ENCODE measurements at places on chromosomes 2 and 18.

DNA sequence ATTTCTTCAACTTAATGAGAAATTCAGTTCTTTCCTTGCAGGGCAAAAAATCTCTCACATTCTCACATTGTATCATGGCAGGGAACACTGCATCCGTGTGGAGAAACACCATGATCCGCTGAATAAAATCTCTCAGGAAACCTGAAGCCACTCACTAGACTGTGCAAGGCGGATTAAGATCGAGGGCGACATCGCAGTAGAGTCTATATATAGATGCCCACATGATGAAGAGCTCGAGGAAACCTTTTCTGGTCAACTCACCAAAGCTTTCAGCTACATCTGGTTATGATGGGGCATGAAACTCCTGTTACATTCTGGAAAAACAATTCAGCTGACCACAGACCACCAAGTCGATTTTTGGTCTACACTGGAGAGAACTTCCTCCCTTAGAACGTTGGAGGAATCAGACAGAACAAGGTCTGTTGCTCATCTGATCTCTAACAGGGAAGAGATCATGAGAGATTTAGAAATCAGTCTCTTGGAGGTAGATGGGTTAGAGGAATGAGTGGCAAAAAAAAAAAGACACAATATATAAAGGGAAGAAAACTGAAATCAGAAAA lies 162.9 kb upstream of the ZNF516 start:
- DNase-seq: no peak

DNA sequence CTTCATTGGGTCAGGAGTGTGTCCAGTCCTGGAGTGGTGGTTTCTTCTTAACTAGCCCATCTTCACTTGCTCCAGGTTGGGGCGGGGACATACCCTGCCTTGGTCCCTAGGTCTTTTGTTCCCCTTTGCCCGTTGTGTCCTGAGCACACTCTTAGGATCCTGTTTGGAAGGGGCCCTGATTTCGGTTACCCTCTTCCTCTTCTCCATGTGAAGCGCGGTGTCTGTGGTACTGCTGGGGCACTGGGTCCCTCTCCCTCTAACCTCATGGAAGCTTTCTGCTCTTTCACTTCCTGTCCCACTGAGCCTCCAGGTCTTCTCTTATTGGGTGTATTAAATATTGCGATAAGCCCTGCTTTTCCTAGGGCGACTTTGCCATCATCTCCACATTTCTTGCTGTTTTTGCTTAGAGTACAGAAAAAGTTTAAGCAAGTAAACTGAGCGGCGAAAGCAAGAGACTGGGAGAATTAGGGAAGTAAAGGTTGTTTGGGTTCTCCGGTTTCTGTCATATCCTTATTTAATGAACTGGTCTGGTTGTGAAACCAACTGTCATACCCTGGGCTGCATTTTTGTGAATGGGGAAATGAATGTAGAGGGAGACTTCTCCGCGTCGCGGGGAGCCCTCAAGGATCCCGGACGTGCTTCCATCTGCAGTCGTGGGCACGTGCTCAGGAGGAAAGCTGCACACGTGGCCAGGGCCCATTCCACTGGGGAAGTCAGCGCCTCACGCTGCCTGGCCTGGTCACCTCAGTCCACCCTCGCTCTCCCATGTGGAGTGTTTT lies 73.8 kb upstream of the B3GNT7 start:
- no peak for DNase-seq

DNA sequence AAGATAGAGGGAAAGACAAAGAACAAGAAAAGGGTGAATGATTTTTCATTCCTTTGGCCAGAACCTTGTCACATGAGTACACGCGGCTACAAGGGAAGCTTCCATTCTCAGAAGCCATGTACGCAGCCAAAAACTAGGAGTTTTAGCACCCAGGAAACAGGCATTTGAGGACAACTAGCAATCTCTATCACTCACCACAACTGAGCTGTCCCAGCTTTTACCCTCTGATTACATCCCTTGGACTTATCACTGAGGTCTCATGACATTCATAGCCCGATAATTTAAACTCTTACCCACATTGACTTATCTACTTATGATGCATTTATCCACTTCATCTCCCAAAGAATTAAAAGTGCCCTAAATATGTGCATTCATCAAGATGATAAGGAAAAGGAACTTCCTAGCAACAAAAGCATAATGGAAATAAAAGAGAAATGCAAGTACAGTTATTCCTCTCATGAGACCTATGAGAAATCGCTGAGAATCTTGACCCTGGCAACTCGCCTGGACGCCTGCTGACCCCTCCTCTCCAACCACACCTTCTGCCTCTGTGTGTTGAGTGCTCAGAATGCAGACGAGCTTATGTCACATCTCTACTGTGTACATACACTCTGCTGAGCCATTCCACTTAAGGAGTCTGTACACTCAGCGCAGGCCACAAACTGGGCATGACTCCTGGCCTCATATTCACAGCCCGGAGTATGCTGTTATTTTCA lies 28.7 kb upstream of the MFSD6 start:
- no peak for DNase-seq

DNA sequence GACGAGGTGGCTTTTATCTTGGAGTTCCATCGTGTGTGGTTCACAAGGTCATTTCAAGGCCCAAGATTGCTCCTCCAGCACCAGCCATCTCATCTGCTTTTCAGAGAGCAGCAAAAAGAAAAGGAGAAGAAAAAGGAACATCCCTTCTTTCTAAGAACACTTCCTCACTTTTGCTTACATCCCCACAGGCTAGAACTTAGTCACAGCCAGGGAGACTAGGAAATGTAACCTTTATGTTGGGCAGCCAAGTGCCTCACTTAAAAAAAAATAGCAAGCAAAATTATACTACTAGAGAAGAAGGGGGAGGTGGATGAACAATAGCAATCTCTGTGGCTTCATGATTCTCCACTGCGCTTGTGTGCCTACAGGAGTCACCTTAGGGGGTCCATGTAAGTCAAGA lies 141.8 kb downstream of the SMAD2 start:
- no peak for DNase-seq

- no peak for DNase-seq
These were observed 168.8 kb downstream of the SEPTIN10 start for GRCh38 chr2:109444916-109445315.

GRCh38 chr2:25297738-25298137 lies 44.0 kb downstream of the DNMT3A start:
- DNase-seq: no peak

DNA sequence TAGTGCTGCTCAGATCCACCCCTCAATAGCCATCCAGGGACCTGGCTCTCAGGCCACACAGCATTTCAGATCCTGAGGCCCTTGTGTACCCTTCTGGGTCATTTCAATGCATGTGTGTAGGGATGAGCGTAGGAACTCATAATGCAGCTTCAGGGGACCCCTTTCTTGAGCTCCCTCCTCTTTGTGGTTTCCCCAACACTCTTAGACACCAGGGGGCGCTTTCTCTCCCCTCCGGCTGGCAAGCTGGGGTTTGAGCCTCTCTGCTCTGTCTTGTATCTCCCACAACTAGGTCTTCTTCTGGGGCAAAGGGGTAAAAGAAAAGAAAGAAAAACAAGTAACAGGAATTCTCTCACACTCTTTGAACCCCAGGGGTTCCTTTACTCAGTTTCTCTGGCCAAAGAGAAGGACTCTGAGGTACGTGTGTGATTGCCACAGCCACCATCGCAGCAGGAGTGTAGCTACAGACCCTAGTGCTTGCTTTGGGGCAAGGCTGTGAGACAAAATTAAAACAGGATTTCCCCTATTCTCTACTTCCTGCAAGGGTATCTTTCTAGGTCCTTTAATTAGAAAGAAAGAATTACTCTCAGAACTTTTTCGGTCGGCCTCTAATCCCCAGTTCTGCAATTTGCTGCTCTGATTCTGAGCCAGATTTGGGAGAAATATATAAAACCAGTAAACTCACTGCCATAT lies 38.0 kb downstream of the CABYR start:
- DNase-seq: peak; percentile 3

DNA sequence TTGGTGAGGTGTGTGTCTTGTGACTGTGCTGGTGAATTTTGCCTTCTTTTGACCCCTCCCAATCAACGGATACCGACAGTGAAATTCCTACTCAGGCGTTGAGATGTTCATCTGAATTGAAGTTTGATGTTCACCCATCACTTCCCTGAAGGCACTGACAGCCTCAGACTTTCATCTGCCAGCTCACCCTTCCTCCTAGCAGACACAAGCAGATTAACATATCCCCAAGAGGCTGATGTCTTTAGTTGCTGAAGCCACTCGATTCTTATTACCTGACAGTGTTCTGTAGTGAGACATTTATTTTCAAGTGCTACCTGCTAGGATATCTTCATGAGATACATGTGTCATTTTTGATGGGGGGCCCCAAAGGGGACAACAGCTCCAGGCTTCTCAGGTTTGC lies 1330.1 kb upstream of the PIK3C3 start:
- DNase-seq: no peak

DNA sequence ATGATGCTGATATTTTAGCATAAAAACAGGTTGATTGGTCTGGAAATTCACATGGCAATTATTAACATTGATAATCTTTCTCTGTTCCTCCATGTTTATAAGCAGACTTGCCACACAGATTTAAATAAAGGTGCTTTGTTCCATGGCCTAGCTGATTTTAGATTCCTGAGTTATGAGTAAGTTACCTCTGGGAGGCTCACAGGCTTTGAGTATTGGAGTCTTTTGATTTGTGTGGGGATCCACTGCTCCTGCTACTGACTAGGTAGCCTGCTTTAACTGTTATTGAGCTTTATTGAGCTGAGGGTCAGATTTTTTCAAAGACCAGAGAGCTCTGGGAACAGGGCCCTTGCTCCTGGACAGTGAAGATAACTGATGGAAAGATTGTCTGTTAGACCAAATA lies 166.1 kb downstream of the ANKRD30B start:
- DNase-seq: no peak

DNA sequence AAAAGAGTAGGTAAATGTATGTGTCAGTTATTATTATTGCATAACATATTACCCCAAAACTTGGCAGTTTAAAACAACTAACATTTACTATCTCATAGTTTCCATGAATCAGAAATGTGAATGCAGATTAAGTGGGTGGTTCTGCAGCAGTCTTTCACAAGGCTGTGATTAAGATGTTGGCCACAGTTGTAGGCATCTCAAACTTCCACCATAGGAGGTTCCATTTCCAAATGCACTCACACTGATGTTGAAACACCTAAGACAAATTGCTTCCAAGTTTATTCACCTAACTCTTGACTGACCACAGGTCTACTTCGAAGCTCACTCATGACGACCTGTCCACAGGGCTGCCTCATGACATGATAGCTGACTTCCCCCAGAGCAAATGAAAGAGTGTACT lies 360.8 kb downstream of the GRB14 start:
- no peak for DNase-seq

DNA sequence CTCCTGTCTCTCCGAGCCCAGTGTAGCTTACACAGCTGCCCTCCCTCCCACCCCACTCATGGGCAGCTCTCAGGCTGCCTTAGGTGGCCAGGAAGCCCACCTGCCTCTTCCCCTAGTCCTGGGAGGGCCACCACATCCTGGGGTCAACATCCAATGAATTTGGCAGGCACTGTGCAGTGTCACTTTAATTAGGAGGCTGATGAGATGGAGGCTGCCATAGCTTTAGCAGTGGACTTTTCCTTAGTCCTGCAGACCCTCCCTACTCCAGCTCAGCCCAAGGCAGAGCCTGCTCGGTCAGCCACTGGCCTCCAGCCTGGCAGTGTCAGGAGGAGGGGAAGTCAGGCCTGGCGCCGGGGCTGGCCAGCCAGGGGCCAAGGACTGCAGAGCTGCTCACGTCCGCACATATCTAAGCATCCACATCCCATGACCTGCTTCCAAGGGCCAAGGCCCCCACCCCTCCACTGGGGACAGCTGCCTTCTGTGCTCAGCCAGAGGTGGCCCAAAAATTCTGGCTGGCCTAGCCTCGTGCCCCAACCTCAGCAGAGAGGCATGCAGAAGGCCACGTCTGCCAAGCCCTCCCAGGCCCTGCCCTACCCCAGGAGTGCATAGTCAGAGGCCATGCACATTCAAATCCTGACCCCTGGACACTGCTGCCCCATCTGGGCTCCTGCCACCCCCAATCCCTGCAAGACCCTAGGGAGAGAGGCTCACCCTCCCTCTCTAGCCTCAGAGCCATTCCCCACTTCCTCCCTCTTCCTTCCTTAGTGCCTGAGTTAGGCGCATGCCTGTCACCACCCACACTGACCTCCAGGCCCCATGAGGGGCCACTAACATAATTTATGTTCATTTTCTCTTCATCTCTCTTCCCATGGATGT lies 33.1 kb downstream of the ADRA2B start:
- DNase-seq: no peak

- no peak for DNase-seq
These were observed 16.8 kb upstream of the MYCN start for GRCh38 chr2:15923597-15923996.

GRCh38 chr2:219672406-219672805 lies 45.0 kb downstream of the SLC4A3 start:
- no peak for DNase-seq

DNA sequence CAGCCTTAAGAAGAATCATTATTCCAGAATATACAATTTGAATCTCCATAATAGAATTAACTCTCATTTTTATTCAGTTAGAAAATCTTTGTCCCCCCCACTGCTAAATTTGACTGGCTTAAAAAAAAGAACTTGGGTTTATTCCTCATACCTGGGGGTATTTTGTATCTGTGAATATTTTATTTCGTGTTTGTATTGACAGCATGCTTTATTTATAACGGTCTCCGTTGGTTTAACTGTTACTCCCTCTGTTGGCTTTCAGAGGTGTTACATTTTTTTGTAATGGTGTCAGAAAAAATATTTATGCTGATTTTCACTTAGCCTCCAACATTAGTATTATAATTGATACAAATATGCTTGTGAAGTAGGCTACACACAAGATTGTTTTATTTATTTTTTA lies 109.1 kb downstream of the HAUS1 start:
- DNase-seq: peak; percentile 32

DNA sequence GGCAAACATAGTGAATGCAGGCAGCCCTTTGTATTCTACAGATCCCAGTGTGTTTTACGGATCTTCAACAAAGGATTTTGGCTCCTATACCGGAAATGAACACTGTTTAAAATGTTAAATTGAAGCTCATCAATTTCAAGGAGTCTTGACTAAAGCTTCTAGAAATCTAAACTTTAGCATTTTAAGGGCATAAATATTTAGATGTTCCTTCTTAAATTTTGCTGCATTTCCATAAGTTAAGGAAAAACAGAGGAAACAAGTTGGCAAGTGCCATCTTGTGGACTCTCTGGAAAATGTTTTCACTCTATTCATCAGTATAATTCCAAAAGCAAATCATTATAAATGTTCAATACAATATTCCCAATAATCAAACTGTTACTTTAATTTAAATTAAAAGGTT lies 19.6 kb downstream of the CHN1 start:
- no peak for DNase-seq

GRCh38 chr18:12038082-12038638 lies 55.5 kb upstream of the ANKRD62 start:
- DNase-seq: no peak

GRCh38 chr2:12236136-12236844 lies 480.4 kb upstream of the TRIB2 start:
- DNase-seq: no peak

- DNase-seq: peak; percentile 42
These were observed 3.1 kb downstream of the WIPF1 start for GRCh38 chr2:174594456-174594855.
